ENCODE measurements at places on chromosomes 2 and 18.

- no peak for DNase-seq
Measured at GRCh38 chr18:32259553-32259952, 69.7 kb downstream of the MEP1B start.

DNA sequence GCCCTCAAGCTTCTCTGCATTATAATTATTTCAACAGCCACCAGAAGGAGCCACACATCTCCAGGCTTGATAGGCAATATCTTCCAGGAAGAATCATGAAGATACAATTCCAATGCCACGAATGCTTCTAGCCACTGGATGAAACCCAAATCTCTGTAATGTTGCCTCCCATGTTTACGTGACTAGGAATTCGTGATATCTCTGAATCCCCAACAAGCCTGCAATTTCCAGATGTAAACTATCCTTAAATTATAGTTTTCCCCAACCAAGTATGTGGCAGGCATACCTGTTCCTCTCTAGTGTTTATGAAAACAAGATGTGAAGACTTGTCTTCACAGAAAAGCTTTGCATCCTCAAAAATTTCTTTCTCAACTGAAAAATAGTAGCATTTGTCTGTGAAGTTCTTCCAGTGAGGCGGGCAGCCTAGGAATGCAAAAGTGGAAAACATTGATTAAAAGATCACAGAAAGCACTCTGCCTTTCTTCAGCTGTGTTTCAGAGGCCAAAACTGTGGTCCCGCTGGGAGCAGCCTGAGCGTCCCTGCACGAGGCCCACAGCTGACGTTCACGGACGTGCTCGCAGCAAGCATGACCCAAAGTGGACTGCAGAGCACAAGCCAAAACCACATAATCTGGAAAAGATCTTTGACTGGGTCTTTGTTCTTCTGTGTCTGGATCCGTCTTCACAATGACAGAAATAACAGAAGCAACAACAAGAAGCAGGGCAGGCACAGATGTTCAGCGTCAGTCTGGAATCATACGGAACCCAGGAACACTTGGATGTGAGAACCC is 65.1 kb upstream of the THOC1 start:
- no peak for DNase-seq

DNA sequence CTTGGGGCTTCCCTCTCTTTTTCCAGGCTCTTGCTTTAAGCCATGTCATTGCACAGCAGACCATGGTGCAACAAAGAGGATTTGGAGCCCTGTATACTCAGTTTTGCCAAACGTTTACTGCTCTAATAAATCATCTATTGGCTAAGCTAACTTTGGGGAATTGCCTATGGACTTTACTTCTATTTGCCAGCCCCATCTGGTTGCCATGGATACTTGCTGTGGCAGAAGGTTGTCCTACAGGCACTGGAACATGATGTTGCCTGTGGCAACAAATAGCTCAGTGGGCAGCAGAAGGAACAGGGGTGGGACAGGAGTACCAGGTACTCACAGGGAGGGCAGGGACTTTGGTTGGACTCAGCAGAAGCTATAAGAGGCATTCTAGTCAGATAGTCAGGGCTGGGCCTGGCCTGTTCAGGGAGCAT is 129.7 kb downstream of the CCDC85A start:
- no peak for DNase-seq

GRCh38 chr18:40259115-40259835 is 1695.8 kb upstream of the PIK3C3 start:
- no peak for DNase-seq

DNA sequence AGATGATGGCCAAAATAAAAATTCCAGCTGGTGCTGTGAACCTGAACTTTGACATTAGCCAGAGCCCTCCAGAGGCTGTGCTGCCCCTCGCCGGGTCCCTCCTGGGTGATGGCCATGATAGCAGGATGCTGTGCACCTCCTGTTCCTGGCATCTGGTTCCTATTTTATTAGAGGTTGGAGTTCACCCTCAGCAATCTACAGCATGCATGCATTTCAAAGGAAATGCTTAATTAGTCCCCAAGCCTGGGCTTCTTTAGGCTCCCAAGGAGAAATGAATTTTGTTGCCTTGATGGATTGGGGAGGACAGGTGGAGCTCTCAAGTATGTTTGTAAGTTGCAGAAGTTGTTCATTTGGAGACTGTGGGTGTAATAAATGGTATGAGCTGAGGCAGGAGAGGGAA is 166.9 kb downstream of the GLI2 start:
- DNase-seq: no peak

- DNase-seq: no peak
Measured at GRCh38 chr2:112713926-112714325, 6.9 kb upstream of the NT5DC4 start.

DNA sequence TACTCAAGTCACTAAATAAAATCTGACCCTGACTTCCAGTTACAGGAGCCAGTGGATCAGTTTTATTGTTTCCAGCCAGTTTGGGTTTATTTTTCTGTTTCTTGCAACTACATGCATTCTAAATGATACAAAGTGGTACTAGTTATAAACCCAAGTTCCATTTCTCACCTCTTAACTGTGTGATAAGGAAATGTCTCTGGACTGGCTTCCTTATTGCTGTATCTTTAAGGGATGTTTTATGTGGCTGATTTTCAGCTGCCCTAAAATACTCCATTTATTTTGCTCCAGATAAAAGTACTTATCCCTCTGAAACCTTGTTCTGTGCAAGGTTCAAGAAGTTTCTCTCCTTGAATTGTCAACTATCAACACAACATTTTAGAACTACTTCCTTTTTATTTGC is 107.9 kb upstream of the DLX2 start:
- DNase-seq: no peak

- no peak for DNase-seq
Measured at GRCh38 chr2:223529696-223530095, 72.5 kb downstream of the SCG2 start.

- DNase-seq: no peak
Measured at GRCh38 chr18:48734460-48734859, 195.6 kb downstream of the CTIF start.
